ENCODE measurements at places on chromosomes 3 and 15. TPM values are rescaled to one million over a fixed set of nuclear protein-coding genes. Genes with fewer than 3 reads are reported as not detected.
A peak's percentile ranks its signal among the peaks of the same experiment; 100 is the strongest.

DNA sequence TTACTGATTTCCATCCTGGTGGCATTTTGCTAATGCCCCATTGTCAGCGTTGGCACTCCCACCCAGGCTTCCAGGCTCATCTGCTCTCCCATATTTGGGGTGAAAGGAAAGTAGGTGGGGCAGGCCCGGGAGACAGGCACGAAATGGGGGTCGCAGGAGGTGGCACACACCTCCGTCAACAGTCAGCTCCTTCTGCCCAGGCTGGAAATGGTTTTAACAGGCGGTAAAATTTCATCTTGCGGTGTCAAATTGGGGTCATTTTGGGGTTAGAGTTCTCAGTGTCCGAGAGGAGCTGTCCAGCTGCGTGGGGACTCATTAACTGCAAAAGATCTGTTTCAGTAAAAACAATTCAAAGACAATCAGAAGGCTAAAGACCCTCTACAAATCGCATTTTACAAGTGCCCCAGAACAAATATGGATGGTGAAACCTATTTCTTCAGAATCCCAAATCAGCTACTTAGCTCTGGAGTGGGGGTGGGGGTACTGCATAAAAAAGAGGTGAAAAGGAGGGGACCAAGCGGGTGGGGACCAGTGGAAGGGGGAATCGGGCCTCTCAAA, 4.2 kb upstream of the MEIS2 start:
- no peaks in the 10 kb centered on the region for H3K4me1 ChIP-seq
- H3K27ac ChIP-seq = no peak overlapping the region
- DNase-seq = peak; percentile 37
- peaks cover 100% of the 10 kb centered on the region for H3K27me3 ChIP-seq

GRCh38 chr3:108127301-108127988, 36.6 kb upstream of the CD47 start:
- H3K4me1 ChIP-seq = peaks cover 100% of the 10 kb centered on the region
- no peaks in the 10 kb centered on the region for H3K36me3 ChIP-seq
- H3K4me3 ChIP-seq = peak overlapping the region; percentile 67
- peak overlapping the region; percentile 89 for H3K27ac ChIP-seq

GRCh38 chr3:24886501-24886900, 391.9 kb upstream of the THRB start:
- H3K27ac ChIP-seq = no peak overlapping the region
- no peak overlapping the region for H3K4me3 ChIP-seq
- H3K4me1 ChIP-seq = no peaks in the 10 kb centered on the region
- no peaks in the 10 kb centered on the region for H3K36me3 ChIP-seq

- no peaks in the 10 kb centered on the region for H3K27me3 ChIP-seq
- H3K27ac ChIP-seq = no peak overlapping the region
- H3K4me1 ChIP-seq = no peaks in the 10 kb centered on the region
- DNase-seq = no peak
- H3K4me3 ChIP-seq = no peak overlapping the region
Observed at GRCh38 chr3:62131620-62132019, 241.7 kb downstream of the FEZF2 start.

GRCh38 chr3:66028457-66028856, 10.3 kb downstream of the MAGI1 start:
- no peak overlapping the region for H3K4me3 ChIP-seq
- H3K4me1 ChIP-seq = no peaks in the 10 kb centered on the region

- H3K27me3 ChIP-seq = no peaks in the 10 kb centered on the region
- H3K4me3 ChIP-seq = no peak overlapping the region
- DNase-seq = no peak
- no peak overlapping the region for H3K27ac ChIP-seq
Observed at GRCh38 chr3:99248130-99248529, 346.6 kb upstream of the DCBLD2 start.

DNA sequence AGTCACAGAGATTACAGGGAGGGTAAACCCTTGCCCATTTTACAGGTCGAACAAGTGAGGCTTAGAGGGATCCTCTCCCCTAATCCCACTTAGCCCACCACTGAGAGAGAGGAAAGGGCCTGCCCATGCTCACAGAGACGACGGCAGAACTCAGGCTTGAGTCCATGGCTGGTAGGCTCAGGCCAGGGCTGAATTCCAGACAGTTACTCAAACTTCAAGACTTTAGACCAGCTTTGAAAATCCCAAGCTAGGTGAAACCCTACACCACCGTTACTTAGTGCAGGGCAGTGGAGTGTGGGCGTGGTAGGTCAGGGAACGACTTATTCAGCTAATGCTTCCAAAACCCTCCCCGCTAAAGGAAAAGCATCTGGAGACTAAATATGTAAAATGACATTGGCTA, 16.4 kb downstream of the GRIP2 start:
- H3K4me3 ChIP-seq = no peak overlapping the region
- H3K27ac ChIP-seq = no peak overlapping the region
- no peaks in the 10 kb centered on the region for H3K36me3 ChIP-seq
- peaks cover 12% of the 10 kb centered on the region for H3K4me1 ChIP-seq

DNA sequence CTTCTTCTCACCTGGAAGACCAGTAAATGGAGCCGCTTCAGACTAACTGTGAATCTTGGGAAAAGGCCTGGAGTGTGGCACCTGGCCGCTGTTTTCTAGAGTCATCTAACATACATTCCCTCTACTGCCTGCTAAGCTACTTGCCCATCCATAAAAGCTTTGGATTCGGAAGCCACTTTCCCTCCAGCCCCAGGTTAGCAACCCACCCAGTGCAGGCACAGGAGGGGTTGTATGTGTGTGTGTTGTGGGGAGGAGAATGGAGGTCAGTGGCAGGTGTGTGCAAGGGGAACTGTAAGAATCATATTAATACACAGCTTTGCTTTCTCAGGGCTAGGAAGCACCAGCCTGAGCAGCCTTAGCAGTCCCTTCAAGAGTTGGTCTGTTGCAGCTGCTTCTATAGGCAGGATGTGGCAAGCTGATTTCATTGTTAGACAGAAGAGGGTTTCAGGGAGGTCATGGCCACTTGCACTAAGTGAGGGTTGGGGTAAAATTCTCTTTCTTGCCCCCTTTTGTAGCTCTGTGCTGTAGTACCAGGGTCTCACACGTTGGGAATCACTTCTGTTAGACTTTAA, 8.9 kb downstream of the NSUN3 start:
- no peak overlapping the region for H3K4me3 ChIP-seq
- H3K27ac ChIP-seq = no peak overlapping the region
- no peak for DNase-seq
- H3K36me3 ChIP-seq = no peaks in the 10 kb centered on the region
- peaks cover 48% of the 10 kb centered on the region for H3K4me1 ChIP-seq
- no peaks in the 10 kb centered on the region for H3K27me3 ChIP-seq

- no peak for DNase-seq
- peak overlapping the region; percentile 95 for H3K4me3 ChIP-seq
- no peaks in the 10 kb centered on the region for H3K36me3 ChIP-seq
- H3K4me1 ChIP-seq = peaks cover 54% of the 10 kb centered on the region
Observed at GRCh38 chr3:48088056-48088748, 72.0 kb upstream of the MAP4 start.

DNA sequence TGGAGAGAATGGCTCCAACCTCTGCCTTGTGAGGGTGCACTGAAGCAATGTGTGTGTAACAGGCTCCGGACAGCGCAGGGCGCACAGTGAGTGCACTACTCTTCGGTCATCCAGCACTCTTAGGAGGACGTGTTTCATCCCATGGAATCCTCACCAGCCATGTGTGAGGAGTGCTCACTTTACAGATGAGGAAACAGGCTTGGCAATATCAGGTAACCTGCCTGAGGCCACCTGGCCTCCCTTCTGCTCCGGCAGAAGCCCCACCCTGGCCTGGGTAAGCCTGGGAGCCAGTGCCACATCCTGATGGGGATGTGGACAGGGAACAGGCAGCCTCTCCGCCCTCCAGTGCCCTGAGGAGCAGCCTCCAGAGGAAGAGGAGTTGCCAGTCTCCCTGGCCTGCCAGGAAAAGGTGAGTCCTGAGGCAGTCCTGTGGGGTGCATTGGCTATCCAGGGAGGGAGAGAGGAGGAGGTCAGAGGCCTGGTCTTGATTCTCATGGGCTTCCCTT, 39.4 kb upstream of the LIMD1 start:
- H3K27me3 ChIP-seq = no peaks in the 10 kb centered on the region
- H3K4me1 ChIP-seq = peaks cover 54% of the 10 kb centered on the region

GRCh38 chr3:6079011-6079410, 781.9 kb upstream of the GRM7 start:
- no peaks in the 10 kb centered on the region for H3K36me3 ChIP-seq
- H3K4me1 ChIP-seq = no peaks in the 10 kb centered on the region
- H3K27ac ChIP-seq = no peak overlapping the region
- no peaks in the 10 kb centered on the region for H3K27me3 ChIP-seq
- DNase-seq = no peak

GRCh38 chr3:172814738-172815137, 64.2 kb downstream of the ECT2 start:
- H3K27me3 ChIP-seq = no peaks in the 10 kb centered on the region
- DNase-seq = no peak
- H3K27ac ChIP-seq = no peak overlapping the region

- DNase-seq = no peak
- no peaks in the 10 kb centered on the region for H3K27me3 ChIP-seq
- H3K27ac ChIP-seq = no peak overlapping the region
- H3K36me3 ChIP-seq = no peaks in the 10 kb centered on the region
- no peaks in the 10 kb centered on the region for H3K4me1 ChIP-seq
- H3K4me3 ChIP-seq = no peak overlapping the region
Observed at GRCh38 chr3:160150525-160150924, 74.7 kb upstream of the C3orf80 start.

DNA sequence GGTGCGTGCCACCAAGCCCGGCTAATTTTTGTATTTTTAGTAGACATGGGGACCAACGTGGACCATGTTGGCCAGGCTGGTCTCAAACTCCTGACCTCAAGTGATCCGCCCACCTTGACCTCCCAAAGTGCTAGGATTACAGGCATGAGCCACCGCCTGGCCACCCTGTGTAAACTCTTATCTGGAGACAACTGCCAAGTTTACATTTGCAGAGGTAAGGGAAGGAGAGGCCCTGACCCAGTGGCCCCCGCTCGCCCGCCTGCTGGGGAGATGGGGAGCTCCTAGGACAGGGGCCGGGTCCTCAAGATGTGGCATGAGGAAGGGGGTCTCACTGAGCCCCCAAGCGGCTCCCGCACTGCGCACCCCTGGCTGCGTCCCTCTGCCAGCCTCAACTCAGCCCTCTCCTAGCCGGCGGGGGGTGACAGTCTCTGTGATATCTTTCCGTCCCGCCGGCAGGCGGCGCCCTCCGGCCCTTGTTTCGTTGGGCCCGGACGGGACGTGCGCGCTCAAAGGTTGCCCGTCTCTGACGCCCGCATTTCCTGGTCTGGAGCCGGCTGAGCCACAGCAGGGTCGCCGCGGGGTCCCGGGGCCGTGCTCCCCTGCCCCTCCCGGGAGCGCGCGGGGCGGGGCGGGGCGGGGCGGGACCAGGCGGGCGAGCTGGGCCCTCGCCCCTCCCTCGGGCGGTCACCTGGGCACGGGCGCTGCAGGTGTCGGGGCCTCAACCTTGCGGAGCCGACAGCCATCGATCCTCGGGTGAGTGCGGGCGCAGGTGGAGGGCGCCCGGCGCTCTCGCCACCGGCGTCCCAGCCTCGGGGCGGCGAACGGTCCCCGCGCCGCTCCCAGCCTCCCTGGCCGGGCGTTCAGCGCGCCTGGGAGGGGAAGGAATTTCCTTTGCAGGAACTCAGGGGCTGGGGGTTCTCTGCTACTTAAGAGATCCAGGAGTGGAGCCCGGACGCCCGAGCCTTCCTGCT, at the start of gene GPR160:
GPR160 (plus strand) TSS at position 533 of the 971 bp plus-strand sequence. CDS start 45,978 bp downstream, outside the sequence.
- H3K27ac ChIP-seq = peak within 1 kb of the TSS; percentile 87
- H3K27me3 ChIP-seq = no peaks in the 10 kb centered on the region
- peaks cover 13% of the 10 kb centered on the region for H3K4me1 ChIP-seq
- DNase-seq = peak; percentile 98
- H3K36me3 ChIP-seq = no peaks in the 10 kb centered on the region

- peaks cover 7% of the 10 kb centered on the region for H3K4me1 ChIP-seq
Observed at GRCh38 chr3:13642597-13642996, 93.7 kb downstream of the FBLN2 start.

DNA sequence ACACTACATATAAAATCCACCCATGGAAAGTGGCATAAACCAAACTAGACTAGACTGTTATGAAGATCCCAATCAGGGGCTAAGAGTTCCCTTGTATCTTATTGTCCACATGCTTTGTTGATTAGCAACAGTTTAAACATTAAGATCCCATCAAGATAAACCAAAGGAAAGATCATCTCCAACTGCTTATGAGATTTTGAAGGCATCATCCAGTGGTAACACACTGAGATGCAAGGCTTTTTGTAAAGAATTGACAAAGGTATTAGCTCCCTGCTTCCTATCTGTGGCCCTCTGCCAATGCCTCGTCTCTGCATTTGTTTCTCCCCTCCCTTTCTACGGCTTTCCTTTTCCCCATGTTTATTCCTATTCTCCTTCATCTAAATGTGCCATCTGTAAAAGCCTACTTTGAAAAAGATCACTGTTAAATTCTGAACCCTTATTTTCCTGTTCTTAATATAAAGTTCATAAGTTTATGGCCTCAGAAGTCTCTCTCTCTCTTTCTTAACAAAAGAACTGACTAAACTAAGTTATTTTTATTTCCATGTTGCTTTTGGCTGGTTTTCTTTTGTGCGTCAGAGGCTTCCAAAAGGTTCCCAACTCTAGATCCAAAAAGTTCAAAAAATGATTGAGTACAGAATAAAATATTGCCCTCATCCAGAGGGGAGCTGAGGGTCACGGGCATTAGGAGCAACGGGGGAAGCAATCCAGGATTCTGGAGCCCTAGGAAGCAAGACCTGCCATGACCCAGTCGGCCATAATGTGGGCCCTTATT, 5.5 kb downstream of the PLD1 start:
- H3K36me3 ChIP-seq = no peaks in the 10 kb centered on the region
- H3K27ac ChIP-seq = peak overlapping the region; percentile 21
- no peak overlapping the region for H3K4me3 ChIP-seq

DNA sequence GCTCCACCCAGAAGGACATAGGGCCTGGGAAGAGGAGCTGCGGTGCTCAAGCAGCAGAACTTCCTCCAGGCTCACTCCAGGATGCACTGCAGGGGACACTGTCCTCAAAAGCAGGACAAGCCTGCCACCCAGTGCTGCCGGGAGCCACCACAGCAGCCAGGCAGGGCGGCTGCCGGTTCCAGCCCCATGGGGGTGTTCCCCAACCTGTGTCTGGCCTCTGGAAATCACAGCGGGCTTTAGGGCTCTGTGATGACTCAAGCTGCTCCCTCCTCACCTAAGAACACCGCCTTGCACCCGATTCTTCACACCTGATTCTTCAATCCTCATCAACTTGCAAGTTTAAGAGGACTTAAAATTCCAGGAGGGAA, 71.9 kb upstream of the SLC6A11 start:
- H3K4me3 ChIP-seq = no peak overlapping the region
- no peaks in the 10 kb centered on the region for H3K36me3 ChIP-seq
- no peak for DNase-seq
- no peaks in the 10 kb centered on the region for H3K27me3 ChIP-seq
- peaks cover under 1% of the 10 kb centered on the region for H3K4me1 ChIP-seq

- peaks cover 30% of the 10 kb centered on the region for H3K4me1 ChIP-seq
- H3K36me3 ChIP-seq = peaks cover 16% of the 10 kb centered on the region
- no peak overlapping the region for H3K27ac ChIP-seq
- no peak overlapping the region for H3K4me3 ChIP-seq
Observed at GRCh38 chr15:63231206-63231605, 41.8 kb downstream of the RAB8B start.

GRCh38 chr3:29590012-29590411, 309.1 kb downstream of the RBMS3 start:
- H3K36me3 ChIP-seq = no peaks in the 10 kb centered on the region
- no peaks in the 10 kb centered on the region for H3K4me1 ChIP-seq
- H3K27me3 ChIP-seq = no peaks in the 10 kb centered on the region
- H3K27ac ChIP-seq = no peak overlapping the region
- H3K4me3 ChIP-seq = no peak overlapping the region

GRCh38 chr3:127697551-127698240, 24.9 kb downstream of the ABTB1 start:
- H3K4me3 ChIP-seq = no peak overlapping the region
- H3K4me1 ChIP-seq = peaks cover 70% of the 10 kb centered on the region
- H3K27ac ChIP-seq = peak overlapping the region; percentile 76
- peak; percentile 90 for DNase-seq
- H3K36me3 ChIP-seq = no peaks in the 10 kb centered on the region

STRIT1 gene
- not detected for total RNA-seq

GNAT1 gene
- total RNA-seq = not detected

CHL1 gene
- 16.9 TPM for total RNA-seq

TMCO5A gene
- total RNA-seq = not detected

ZPLD1 gene
- not detected for total RNA-seq

All from spleen (tissue), 13 donors.